ENCODE measurements at places on chromosomes 4 and X. TPM values are rescaled to one million over a fixed set of nuclear protein-coding genes. Genes with fewer than 3 reads are reported as not detected.

Gene GAGE12E
- total RNA-seq = not detected

Gene TLR6
- total RNA-seq = 3.7 TPM

Gene NMU
- 1.1 TPM for total RNA-seq

Gene AMTN
- not detected for total RNA-seq

Gene HAND2
- 0.32 TPM for total RNA-seq

Gene PPP4R3C
- total RNA-seq = not detected

Gene NSG1
- 2.2 TPM for total RNA-seq

Gene UGT2B10
- total RNA-seq = not detected
